ENCODE measurements at places on chromosomes 2 and 18. TPM values are rescaled to one million over a fixed set of nuclear protein-coding genes. Genes with fewer than 3 reads are reported as not detected.

Gene ELOA2
- total RNA-seq = not detected

Gene SERPINB4
- total RNA-seq = not detected

Gene TTLL4
- total RNA-seq = 42.2 TPM

Gene TMEM37
- total RNA-seq = not detected

Gene RHOB
- total RNA-seq = 7.1 TPM

Gene GBX2
- not detected for total RNA-seq

Gene AQP12B
- not detected for total RNA-seq

Gene GPR155
- total RNA-seq = 8.8 TPM

Gene HSPE1
- total RNA-seq = 264 TPM

Gene SPDYA
- total RNA-seq = 2.0 TPM

Gene UPP2
- not detected for total RNA-seq

Gene TUBA4B
- total RNA-seq = not detected

Gene TBR1
- 0.04 TPM for total RNA-seq

Measured in activated naive CD4-positive, alpha-beta T cell treated with anti-CD3 and anti-CD28 coated beads, Interleukin-2, amount 50 U/mL, for 72 hours (primary cell).